Activated naive CD4-positive, alpha-beta T cell treated with anti-CD3 and anti-CD28 coated beads, Interleukin-2, amount 50 U/mL, for 72 hours (primary cell): ENCODE measurements at places on chromosomes 13 and 19. TPM values are rescaled to one million over a fixed set of nuclear protein-coding genes. Genes with fewer than 3 reads are reported as not detected.

Gene ZNF615
- total RNA-seq: 17.1 TPM

Gene SLC7A10
- not detected for total RNA-seq

Gene SLC35E1
- total RNA-seq: 39.5 TPM

Gene UQCR11
- total RNA-seq: 193 TPM

Gene ETFB
- 153 TPM for total RNA-seq

Gene TM9SF2
- 44.0 TPM for total RNA-seq

Gene BRD4
- total RNA-seq: 108 TPM

Gene FLT1
- total RNA-seq: 25.5 TPM

DNA sequence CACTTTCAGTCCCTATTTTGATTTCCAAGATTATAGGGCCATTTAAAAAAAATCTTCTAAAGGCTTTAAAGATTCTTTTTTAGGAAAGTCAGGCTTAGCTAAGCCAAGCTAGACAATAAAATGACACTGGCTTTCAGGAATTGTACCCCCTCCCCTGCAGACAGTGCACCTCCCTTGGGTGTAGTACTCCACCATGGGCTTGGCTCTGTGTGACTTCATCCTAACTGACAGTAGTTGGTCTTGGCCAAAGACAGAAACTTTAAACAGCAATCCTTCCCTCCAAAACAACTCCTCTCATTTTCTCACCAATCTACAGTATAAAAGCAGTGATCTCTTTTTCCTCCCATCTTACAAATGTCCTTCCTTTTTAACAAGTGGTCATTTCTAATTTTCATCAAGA is 283.0 kb downstream of the DNAJC15 start:
- no peak for DNase-seq

GRCh38 chr13:99900960-99901359 is 70.6 kb downstream of the ZIC5 start:
- DNase-seq: no peak

GRCh38 chr19:42053037-42053935 is 16.7 kb downstream of the GRIK5 start:
- no peak for DNase-seq

- DNase-seq: no peak
Measured at GRCh38 chr19:12888006-12888603, 1.1 kb upstream of the KLF1 start.

DNA sequence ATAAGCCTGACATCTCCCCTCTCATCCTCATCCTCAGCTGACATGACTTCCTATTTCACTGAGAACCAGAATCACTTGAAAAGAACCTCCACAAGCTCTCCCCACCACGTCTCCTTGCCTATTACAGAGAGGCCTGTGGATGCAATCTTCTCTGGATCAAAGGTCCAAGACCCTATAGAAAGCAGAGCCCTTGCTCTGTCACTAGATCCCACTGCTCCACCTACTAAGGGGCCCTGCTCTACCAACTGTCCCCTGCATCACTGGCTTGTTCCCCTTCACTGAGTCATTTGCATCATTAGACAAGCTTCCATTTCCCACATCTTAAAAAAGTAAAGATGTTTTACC is 40.8 kb downstream of the RCBTB2 start:
- DNase-seq: no peak

GRCh38 chr19:55365245-55365644 is 2.2 kb upstream of the GARIN5B start:
- DNase-seq: no peak

DNA sequence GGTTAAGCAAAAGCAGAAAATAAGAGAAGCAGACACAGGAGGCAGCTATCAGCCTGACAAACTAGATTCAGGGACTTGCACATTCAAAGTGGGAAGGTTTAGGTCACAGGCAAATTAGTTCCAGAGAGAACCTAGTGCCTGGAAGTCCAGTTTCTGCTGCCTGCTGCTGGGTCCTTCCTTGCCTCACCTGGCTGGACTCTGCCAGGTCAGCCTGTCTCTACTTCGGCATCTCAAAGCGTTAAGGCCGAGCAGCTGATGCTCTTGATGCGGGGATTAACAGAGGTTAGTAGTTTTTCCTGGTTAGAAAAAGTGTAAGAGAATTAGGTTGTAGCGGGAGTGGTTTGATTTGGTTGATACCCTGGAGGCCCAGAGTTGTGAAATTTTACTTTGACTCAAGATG is 52.0 kb downstream of the KLF5 start:
- no peak for DNase-seq

GRCh38 chr19:35178701-35179100 is 24.2 kb downstream of the FXYD5 start:
- no peak for DNase-seq

GRCh38 chr19:35267353-35267817 is 1.4 kb upstream of the USF2 start:
- peak; percentile 69 for DNase-seq

GRCh38 chr13:26760832-26761582 is 421 bp upstream of the GPR12 start:
- no peak for DNase-seq

DNA sequence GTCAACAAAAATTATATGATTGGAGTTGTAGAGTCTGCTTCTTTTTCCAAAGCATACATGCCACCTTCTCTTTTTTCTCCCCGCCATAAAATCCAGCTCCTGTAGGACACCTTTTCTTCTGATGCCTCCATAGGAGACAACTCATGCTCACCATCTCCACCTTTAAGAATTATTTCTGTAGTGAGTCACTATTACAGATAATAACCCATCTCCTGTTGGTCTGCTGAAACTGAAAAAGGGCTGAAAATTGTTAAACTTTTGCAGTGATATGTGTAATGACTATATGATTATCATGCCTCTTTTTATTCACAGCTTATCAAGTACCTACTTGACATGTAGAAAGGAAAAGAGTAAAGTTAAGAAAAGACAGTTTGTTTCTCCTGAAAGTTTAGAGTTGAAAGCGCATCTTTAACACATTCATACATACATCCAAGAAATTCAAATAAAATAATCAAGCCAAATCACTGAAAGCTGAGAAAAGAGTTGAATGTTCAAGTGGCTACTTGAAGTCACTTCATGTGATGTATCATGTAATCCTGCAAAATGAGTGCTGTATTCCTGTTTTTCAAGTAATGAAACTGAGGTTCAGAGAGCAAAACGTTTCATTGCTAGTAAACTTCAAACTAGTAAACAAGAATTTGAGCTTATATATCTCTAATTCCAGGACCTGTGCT is 35.5 kb upstream of the LPAR6 start:
- DNase-seq: no peak

DNA sequence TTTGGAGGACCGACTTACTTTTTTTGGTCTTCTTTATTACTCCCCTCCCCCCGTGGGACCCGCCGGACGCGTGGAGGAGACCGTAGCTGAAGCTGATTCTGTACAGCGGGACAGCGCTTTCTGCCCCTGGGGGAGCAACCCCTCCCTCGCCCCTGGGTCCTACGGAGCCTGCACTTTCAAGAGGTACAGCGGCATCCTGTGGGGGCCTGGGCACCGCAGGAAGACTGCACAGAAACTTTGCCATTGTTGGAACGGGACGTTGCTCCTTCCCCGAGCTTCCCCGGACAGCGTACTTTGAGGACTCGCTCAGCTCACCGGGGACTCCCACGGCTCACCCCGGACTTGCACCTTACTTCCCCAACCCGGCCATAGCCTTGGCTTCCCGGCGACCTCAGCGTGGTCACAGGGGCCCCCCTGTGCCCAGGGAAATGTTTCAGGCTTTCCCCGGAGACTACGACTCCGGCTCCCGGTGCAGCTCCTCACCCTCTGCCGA is 409 bp downstream of the FOSB start:
- DNase-seq: peak; percentile 63

- no peak for DNase-seq
Measured at GRCh38 chr19:19487950-19488874, 27.1 kb downstream of the TSSK6 start.

DNA sequence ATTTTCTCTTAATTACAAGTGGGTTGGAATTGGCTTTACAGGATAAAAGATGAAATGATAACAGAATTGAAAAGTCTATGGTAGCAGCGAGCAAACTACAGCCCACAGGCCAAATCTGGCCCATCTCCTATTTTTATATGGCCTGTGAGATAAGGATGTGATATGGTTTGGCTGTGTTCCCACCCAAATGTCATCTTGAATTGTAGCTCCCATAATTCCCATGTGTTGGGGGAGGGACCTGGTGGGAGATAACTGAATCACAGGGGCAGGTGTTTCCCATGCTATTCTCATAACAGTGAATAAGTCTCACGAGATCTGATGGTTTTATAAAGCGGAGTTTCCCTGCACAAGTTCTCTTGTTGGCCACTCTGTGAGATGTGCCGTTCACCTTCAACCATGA is 19.0 kb downstream of the CRYL1 start:
- no peak for DNase-seq

DNA sequence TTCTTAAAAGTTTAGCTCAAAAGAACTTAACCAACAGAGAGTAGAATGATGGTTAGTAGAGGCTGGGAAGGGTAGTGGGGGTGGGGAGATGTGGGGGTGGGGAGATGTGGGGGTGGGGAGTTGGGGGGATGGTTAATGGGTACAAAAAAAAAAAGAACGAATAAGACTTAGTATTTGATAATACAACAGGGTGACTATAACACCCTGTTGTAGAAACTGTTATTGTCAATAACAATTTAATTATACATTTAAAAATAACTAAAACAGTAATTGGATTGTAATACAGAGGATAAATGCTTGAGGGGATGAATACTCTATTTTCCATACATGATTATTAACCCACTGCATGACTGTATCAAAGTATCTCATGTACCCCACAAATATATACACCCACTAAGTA is 91.1 kb downstream of the ZC3H13 start:
- no peak for DNase-seq

GRCh38 chr13:36973621-36974295 is 25.4 kb downstream of the ALG5 start:
- no peak for DNase-seq

GRCh38 chr19:17455308-17456123 is 5.2 kb downstream of the NXNL1 start:
- DNase-seq: no peak

GRCh38 chr13:25847145-25847544 is 204.7 kb downstream of the SHISA2 start:
- DNase-seq: no peak

- DNase-seq: no peak
Measured at GRCh38 chr13:91882918-91883317, 484.5 kb downstream of the GPC5 start.

- DNase-seq: no peak
Measured at GRCh38 chr13:111792956-111793355, 274.0 kb upstream of the SOX1 start.

- no peak for DNase-seq
Measured at GRCh38 chr19:52659013-52659412, 20.9 kb upstream of the ZNF83 start.
